ENCODE measurements at places on chromosomes 2 and 18.

DNA sequence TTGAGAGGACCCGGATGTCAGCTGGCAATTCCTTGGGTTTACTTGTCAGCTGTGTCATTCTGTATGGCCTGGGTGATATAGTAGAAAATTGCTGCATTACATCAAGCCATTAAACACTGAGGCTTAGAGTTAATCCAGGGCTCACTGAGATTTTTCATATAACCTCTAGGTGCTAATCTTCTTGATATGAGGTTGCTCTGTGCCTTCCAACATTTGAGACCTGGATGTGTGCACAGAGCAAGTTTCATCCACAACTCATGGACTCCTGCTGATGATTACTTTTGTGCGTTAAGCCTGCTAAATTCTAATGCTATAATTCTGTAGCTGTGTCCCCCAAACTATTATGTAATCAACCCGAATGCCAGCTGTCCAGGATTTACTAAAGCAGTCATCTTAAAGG is 178.4 kb upstream of the CDH20 start:
- no peak for DNase-seq

GRCh38 chr2:221518201-221518934 is 53.7 kb downstream of the EPHA4 start:
- DNase-seq, result no peak

DNA sequence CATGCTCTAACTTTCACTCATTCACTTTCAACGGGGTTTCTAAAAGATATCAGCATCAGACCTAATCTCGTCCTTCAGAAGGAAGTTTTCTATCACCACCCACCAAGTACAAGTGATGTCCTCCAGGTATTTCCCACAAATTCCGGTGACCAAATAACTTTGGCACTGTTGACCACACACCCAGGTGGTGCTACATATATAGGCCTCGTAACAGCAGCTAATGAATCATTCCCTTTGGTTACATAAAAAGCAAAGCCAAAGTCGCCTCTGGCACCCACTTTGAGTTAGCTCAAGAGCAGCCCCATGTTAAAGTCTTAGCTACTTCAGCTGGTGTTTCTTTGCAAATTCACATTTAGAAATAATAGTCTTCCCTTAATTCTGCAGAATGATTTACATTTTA is 138.2 kb upstream of the OSR1 start:
- no peak for DNase-seq

DNA sequence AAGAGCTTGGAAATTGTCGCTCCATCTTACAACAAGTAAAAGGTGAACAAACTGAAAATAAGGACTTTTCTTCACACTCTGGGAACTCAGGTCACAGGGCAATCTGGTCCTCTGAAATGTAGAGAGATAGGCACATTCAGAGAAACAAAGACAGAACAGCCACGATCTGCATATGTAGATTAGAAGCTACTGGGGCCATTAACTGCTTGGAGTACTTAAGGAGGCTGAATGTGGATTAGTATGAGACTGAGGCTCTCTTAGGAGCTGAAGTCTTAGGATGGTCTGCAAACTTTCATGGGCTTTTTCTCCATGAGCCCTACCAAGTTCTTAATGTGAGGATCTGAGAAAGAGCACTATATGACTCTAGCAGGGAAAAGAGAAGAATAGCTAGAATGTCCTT is 265.3 kb upstream of the NXPH2 start:
- no peak for DNase-seq

GRCh38 chr2:27891673-27892105 is 1.2 kb downstream of the BABAM2 start:
- DNase-seq, result no peak

GRCh38 chr2:68414876-68415275 is 49.8 kb downstream of the PLEK start:
- DNase-seq, result no peak

DNA sequence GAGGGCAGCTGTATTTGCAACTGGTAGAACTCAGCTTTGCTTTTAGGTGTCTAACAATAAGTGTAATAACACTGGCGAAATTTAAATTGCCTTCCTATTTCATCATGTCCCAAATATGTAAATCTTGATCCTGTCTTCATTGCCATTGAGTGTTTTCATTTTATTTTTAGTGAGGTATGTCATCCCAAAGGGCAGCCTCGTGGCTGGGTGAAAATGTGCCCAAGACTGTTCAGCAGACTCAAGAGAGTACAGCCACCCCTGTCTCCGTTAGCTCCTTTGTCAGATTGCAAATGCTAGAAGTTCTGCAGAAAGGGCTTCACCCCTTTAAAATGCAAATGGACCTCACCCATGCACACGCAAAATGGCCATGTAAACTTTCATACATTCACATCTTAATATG is 278.8 kb downstream of the RND3 start:
- DNase-seq, result no peak
